ENCODE measurements at places on chromosomes 13 and 19.

DNA sequence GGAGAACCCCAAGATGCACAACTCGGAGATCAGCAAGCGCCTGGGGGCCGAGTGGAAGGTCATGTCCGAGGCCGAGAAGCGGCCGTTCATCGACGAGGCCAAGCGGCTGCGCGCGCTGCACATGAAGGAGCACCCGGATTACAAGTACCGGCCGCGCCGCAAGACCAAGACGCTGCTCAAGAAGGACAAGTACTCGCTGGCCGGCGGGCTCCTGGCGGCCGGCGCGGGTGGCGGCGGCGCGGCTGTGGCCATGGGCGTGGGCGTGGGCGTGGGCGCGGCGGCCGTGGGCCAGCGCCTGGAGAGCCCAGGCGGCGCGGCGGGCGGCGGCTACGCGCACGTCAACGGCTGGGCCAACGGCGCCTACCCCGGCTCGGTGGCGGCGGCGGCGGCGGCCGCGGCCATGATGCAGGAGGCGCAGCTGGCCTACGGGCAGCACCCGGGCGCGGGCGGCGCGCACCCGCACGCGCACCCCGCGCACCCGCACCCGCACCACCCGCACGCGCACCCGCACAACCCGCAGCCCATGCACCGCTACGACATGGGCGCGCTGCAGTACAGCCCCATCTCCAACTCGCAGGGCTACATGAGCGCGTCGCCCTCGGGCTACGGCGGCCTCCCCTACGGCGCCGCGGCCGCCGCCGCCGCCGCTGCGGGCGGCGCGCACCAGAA is 1.1 kb downstream of the SOX1 start:
- DNase-seq, result no peak

DNA sequence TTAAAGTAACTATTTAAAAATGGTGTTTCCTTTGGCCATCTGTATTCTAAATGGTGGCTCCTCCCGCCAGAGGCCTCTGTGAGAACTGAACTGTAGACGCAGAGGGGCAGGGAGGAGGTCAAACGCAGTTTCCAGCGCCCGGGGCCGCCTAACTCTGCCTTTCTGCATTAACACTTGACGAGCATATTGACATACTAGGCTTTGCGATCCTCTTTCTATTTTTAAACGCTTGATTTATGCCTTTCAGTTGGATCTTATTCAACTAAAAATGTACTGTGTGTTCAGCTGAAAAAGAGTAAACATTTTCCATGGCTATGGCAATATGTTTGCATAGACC is 74.7 kb downstream of the SPACA7 start:
- no peak for DNase-seq

DNA sequence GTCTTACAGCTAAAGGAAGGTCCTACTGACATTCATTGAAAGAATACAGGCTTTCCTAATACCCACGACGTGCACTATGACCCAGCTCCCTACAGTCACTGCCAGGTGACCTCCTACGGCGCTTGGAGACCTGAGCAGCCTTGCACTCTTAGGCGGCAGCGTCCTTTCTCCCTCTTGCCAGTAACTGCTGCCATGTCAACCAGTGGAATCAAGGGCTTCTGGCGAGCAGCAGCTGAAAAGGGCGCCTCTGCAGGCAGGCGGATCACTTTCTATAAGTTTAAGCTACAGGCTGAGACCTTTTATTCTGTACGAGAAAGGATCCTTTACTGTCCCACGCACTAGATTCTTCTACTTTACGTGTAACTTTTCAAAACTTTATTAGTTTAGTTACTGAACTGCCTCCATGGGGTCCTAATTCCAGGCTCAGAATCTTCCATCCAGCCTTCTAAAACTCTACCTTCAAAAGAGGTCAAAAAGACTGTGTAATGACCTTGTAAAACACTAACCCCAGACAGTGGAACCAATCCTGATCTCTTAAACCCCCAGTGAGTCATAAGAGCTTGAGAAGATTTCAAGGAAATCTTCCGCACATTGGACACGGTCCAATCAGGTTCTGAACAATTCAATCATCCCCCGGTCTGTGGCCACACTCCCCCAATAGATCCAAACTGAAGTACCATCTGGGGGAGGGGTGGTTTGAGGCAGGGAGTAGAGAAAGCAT is 1.9 kb downstream of the KCTD12 start:
- DNase-seq, result peak; percentile 85

GRCh38 chr13:83709426-83710132 is 172.7 kb downstream of the SLITRK1 start:
- DNase-seq, result no peak

DNA sequence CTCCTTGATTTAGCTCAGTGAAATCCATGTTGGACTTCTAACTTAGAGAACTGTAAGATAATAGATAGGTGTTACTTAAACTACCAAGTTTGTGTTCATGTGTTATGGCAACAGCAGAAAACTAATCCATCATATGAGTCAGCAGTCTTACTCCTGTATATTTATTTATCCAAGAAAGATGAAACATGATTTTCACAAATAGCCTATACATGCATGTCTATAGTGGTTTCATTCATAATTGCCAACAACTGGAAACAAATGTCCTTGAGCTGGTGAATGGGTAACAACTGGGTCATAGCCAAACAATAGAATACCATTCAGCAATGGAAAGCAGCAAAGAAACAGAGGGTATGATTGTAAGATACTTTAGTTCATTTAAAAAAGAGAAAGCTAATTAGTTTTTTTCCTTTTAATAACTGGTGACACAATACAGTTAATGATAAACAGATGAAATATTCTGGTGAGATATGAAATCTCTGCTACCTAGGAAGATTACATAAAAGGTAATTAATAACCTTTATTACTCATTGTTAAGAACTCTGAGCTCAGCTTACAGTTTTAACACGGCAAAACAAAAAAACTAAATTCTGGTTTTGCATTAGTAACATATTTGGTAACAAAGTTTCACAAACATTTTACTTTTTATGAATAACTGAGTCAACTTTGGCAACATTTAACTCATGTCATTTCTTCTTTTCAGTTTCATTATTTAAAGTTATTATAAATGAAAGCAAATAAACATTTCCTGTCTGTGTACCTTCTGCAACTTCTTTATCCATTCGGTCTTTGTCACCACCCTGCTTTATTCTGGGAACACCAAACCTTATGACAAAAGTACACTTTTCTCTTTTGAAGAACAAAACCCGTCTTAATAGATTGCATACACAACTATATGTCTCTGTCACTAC is 181.3 kb downstream of the LIG4 start:
- DNase-seq, result no peak

- DNase-seq, result peak; percentile 48
Measured at GRCh38 chr13:97266772-97267417, 44.8 kb downstream of the MBNL2 start.

DNA sequence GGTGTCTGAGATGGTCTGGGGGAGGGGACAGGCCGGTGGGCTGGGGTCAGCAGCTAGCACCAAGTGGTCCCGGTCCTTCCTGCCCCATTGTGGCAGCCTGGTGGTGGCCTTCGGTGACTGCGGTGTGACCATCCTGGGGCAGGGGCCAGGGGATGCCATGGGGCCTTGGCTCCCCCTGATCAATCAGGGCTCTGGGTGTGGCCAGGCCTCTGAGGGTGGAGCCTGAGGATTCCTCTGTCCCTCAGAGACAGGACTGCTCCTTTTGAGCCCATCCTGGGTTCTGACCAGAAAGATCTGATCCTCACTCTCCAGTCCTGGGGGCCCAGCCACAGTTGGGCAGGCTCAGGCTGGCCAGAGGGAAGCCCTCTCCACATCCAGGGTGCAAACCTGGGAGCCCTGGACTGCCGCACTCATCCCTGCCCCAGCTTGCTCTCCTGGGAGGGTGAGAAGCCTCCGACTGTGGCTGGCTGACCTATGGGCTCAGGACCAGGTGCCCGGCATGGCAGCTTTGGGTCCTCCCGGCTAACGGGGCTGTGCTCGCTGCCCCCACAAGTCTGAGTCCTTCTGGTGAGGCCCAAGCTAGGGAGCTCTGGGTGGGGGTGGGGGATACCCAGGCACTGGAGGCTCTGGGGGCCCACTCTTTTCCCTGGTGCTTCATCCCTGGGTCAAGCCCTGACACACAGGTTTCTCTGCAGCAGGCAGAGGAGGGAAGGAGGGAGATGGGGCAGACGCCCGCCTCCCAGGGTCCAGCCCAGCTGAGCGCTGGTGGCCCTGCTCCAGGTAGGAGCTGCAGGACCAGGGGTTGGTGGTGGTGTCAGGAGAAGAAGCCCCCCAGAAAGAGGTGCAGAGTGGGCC is 59.5 kb downstream of the IER2 start:
- DNase-seq, result no peak

DNA sequence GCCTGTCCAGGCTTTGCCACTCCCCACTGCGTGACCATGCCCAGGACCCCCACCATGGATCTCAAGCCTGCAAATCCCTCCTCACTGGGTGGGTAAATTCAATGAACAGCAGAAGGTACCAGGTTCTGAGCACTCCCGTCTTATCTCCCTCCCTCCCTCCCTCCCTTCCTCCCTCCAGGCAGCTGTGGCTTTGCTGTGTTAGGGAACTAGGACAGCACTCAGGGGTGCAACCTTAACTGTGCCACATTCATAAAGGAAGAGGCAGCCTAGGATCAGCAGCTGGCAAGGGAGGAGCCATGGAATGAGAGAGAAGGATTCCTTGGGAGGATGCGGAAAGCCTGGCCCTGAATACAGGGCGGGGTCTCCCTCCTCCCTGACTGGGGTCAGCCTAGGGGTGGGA is 5.6 kb downstream of the CEACAM4 start:
- no peak for DNase-seq

- DNase-seq, result peak; percentile 82
Measured at GRCh38 chr19:7652061-7652641, 15.2 kb downstream of the STXBP2 start.

DNA sequence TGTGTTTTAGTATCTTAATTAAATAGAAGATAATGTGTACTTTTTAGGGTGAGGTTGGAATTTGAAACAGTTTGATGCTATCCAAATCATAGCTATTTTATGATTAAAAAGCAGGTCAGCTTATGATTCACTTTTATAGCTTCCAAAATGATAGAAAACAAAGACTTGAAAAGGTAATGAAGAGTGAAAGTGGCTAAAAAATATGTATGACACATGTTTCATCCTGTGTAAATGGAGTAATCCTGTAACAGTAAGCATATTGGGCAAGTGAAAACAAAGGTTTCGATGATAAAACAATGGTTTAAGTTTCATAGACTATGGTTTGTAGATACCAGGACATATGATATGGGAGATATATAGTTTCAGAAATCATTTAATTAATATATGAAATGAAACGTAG is 456.2 kb downstream of the PCDH20 start:
- no peak for DNase-seq

DNA sequence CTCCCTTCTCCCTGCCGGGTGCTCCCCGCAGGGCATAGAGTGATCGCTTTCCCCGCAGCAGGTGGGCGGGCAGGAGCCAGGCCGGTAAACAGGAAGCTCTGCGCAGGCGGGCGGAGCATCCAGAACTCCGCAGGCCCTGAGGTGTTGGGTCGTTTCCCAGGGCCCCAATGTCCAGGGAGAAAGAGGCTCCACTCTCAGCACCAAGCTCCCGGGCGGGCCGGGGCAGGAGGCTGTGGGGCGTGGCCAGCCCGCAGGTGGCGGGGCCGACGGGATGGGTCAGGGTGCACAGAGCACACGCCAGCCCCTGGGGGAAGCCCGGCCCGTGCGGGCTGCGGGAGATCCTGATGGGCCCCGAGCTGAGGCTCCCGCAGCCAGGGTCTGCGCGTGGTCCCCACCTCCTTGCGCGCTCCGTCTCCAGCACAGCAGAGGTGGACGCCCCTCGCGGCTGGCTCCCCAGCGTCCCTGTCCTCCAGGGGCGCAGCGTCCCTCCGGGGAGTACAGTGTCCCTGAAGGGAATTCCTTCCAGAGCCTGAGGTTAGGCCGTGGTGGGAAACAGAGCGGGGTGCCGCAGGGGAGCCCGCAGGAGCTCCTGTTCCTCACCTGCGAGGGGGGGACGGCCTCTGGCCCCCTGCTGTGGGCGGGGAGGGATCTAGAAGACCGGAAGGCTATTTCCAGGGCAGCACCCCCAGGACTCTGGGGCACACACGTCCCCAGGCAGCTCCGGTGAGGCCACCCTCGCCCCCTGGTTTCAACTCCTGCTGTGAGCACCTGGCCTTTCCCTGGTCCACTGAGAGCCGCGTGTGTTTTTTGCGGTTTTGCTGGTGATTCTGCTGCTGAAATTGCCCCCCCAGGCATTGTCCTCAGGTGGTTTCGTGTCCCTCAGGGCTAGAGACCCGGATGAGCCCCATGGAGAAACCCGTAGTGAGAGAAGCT is 12.2 kb downstream of the PIP5K1C start:
- no peak for DNase-seq

GRCh38 chr19:5141850-5142724 is 173.2 kb downstream of the KDM4B start:
- no peak for DNase-seq

- no peak for DNase-seq
Measured at GRCh38 chr19:18227781-18228271, 1.6 kb upstream of the PDE4C start.

DNA sequence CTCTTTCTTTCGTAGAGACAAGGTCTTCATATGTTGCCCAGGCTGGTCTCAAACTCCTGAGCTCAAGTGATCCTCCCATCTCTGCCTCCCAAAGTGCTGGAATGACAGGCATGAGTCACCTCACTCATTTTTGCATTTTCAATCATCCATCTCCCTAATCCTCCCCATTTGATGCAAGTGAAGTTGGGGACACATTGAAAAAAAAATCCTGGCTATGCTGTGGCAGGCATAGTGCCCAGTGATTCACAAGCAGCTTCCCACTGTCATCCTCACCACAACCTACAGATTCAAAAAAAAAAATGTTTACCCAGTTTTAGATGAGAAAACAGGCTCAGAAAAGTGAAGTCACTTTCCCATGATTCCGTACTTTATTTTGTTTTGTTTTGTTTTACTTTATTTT is 44.7 kb upstream of the USP29 start:
- DNase-seq, result no peak
